ENCODE measurements at places on chromosomes 4 and X.

DNA sequence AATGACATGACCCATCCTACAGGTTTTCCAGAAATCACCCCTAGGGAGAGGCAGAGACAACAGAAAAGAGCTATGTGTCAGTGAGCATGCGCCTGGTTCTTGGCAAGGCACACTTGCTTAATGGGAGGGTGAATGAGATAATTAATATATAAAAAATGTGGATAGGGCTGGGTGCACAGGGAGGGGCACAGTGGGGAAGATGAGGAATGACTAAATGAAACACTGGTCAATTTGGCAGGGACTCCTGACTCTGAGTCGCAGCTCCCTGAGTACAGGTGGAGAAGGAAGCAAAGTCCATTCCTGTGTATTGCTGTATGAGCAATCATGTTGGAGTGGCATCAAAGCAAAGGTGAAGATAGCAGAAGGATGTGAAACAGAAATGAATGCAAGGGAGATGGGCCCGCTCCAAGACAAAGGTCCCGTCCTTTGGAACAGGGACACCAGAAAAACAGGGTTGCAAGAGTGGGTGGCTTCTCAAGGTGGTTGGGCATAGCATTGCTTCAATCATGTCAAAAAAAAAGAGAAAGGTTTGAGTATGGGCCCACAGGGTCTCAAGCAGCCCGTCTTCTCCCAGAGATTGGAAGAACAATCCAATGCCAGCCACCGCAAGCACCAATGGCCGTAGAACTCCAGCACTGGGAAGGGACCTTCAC lies 278.4 kb upstream of the AGTR2 start:
- DNase-seq: no peak

DNA sequence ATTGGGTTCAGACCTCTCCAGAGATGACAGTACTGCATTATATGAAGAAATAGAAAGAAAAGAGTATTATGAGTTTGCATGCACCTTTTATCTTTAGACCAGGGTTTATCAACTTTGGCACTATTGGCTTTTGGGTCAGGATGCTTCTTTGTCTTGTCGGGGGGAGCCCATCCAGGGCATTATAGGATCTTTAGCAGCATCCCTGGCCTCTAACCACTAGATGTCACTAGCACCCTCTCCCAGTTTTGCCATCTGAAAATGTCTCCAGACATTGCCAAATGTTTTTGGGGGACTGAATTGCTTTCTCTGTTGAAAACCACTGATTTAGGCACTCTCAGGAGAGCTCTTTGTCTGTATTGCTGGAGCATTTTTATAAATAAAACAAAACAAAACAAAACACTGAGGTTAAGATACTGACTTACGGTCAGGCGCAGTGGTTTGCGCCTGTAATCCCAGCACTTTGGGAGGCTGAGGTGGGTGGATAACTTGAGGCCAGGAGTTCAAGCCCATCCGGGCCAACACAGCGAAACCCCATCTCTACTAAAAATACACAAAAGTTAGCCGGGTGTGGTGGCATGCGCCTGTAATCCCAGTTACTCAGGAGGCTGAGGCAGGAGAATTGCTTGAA lies 23.6 kb downstream of the CA5B start:
- peak; percentile 64 for DNase-seq

- no peak for DNase-seq
Measured at GRCh38 chr4:178142724-178143123, 700.5 kb upstream of the AGA start.

- DNase-seq: no peak
Measured at GRCh38 chr4:13174001-13174400, 310.1 kb downstream of the RAB28 start.

- no peak for DNase-seq
Measured at GRCh38 chr4:83174844-83175414, 60.4 kb upstream of the PLAC8 start.

Measured in hematopoietic multipotent progenitor cell treated with erythropoietin and hydrocortisone succinate and interleukin-3 and kit ligand, for 6 days (in vitro differentiated cells).